Heart left ventricle (tissue), 16 donors: ENCODE measurements at places on chromosomes 3 and 15.

DNA sequence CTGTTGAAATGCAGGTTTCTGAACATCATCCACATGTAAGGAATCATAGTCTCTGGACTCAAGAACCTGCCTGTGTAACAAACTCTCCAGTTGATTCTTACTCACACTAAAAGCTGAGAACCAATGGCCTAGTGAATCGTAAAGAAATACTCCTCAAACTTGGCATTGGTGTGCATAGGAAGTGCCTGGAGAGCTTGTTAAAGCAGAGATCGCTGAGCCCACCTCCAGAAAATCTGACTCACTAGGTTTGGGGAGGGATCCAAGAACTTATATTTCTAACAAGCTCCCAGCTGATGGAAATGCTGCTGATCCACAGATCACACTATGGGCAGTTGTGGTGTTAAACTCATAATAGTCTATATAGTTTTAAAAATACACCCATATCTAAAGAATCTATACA is 55.8 kb upstream of the LMCD1 start:
- peak; percentile 23 for DNase-seq

- no peak for DNase-seq
These were observed 118.7 kb downstream of the PDE8A start for GRCh38 chr15:85100186-85100937.

DNA sequence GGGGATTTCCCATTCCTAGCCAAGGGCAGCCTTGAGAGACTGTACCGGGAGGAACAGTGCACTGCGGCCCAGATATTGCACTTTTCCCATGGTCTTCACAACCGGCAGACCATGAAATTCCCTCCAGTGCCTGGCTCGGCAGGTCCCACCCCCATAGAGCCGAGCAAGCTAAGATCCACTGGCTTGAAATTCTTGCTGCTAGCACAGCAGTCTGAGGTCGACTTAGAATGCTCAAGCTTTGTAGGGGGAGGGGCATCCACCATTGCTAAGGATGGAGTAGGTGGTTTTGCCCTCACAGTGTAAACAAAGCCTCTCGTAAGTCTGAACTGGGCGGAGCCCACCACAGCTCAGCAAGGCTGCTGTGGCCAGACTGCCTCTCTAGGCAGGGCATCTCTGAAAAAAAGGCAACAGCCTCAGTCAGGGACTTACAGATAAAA is 156.3 kb downstream of the FRMD5 start:
- DNase-seq: no peak

DNA sequence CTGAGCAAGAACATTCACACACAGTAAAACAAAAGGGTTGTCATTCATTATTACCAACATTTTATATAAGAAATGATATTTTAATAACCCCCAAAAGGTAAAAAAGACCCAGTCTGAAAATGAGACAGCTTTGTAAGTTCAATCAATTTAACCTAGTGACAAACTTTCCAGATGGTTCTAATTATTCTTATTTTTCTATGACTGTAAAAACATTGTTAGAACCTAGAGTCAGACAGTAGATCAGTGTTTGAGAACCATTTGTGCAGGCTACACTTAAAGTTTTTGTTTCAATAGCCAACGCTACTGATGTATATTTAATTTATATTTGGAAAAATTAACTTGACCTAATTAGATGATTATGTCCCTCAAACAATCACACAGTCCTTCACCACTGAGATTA is 708.4 kb upstream of the CBLB start:
- no peak for DNase-seq

- peak; percentile 50 for DNase-seq
These were observed 203.0 kb downstream of the AKAP13 start for GRCh38 chr15:85583442-85583841.

- DNase-seq: no peak
These were observed 148.1 kb downstream of the KLHL25 start for GRCh38 chr15:85646538-85647091.

DNA sequence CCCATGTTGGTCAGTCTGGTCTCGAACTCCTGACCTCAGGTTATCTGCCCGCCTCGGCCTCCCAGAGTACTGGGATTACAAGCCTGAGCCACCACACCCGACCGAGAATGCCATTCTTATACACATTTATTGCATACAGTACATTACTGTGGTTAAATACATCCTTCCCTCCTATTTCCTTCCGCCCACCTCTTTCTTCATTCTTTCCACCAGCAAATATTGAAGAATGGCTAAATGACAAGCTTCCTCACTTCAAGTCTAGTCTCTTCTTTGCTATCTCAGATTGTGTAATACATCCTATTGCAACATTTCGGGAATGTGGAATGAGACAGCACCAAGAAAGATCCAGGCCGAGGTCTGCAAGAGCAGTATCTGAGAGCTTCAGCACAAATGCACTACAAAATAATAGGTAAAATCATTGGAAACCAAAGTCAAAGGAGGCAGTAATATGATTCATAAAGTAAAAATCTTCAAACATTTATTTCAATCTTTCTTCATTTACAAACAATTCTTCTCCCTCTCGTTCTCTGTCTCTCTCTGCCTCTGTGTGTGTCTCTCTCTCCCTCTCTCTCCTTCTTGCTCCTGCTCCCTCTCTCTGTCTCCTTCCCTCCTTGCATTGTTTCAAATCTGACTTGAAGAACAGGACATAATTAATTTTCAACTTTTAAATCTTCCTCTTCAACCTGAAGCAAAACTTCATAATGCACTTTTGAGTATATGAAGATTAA is 94.7 kb upstream of the TGFBR2 start:
- DNase-seq: no peak

DNA sequence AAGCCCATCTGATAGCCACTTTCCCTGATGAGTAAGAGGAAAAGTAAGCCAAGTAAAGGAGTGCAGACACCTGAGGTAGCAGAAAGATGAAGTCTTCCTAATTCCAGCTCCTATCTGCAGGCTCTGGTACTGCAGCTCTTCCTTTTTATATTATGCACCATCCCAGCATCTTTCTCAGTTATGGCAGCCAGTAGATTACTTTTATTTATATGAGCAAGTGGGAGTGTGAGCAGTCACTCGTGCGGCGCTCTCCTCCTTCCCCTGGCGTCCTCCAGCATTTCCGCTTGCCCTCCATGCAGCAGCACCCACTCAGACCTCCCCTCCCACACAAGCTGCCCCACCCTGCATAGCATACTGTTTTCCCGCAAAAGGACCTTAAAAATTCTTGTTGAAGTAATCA is 465.9 kb upstream of the DPPA4 start:
- DNase-seq: no peak

DNA sequence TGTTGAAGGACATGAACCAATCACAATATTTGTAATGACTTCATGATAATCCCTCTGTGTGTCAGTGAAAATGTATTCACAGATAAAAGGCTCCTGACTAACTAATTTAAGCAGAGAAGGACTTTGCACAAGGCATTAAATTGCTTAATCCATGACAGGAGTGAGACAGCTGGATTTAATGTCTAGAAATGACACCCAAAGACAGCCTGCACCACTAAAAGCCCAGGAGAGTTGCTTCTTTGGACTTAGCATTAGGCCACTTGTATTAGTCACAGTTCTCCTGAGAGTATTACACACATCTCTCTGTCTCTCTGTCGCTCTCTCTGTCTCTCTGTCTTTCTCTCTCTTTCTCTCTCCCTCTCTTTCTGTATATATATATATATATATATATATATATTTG is 180.4 kb downstream of the GOLGA8K start:
- no peak for DNase-seq

DNA sequence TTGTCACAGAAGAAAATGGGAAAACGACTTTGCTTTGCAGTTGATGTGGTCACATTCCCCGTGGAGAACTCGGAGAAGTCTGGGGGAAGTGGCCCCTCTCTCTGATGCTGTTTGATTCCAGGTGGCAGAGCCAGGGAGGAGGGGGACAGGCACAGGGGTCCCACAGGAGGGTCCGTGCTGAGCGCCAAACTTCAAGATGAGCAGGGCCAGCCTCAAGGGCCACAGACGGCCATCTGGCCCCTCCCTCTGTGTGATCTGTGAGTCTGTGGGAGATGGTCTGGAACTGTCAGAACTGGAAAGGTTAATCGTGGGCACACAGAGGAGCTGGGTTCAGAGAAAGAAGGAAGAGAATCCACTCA is 23.1 kb upstream of the CORO2B start:
- no peak for DNase-seq

- DNase-seq: no peak
These were observed 38.6 kb upstream of the RAF1 start for GRCh38 chr3:12702501-12702900.

DNA sequence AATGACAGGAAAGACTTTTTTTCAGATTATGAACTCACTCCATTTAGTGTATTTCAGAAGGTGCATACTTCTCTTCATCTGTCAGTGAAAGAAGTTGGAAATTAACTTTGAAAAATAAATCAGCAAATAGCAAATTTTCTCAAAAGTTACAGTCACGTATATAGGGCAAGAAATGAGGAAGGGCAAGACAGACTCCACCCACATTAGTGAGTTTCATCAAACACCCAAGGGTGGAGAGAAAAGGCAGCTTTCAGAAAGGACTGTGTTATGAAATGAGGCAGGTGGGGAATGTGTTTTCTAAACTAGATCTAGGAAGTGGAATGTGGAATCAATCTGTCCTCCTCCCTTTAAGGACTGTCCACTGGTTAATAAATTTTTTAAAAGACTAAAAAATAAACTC is 2.9 kb downstream of the SLC22A13 start:
- DNase-seq: no peak

GRCh38 chr3:174202561-174202960 is 656.6 kb upstream of the NAALADL2 start:
- DNase-seq: no peak
